ENCODE measurements at places on chromosomes 6 and 20.

DNA sequence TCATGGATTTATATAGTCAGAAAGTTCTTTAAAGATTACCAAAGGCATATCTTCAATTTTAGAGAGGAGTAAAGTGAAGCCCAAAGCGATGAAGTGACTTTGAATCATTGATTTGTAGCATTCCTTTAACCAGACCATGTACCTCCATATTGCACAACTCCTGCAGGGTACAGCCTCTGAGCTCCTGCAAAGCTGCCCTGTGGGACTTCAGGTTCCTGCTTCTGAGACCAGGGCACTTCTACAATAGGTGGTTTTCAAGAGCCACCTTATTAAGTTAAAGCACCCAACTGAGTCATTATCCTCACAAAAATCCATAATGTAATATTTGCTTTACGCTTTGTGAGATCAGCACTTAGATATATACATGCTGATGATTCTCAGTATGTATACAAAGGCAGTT lies 270.7 kb upstream of the RGS17 start:
- DNase-seq, result no peak

- no peak for DNase-seq
Measured at GRCh38 chr20:3923818-3924217, 34.6 kb downstream of the PANK2 start.

GRCh38 chr6:125008957-125009356 lies 46.7 kb downstream of the RNF217 start:
- DNase-seq, result no peak

GRCh38 chr6:125759184-125759902 lies 9.9 kb downstream of the HEY2 start:
- no peak for DNase-seq

- DNase-seq, result no peak
Measured at GRCh38 chr6:166739976-166740318, 112.9 kb upstream of the RPS6KA2 start.

DNA sequence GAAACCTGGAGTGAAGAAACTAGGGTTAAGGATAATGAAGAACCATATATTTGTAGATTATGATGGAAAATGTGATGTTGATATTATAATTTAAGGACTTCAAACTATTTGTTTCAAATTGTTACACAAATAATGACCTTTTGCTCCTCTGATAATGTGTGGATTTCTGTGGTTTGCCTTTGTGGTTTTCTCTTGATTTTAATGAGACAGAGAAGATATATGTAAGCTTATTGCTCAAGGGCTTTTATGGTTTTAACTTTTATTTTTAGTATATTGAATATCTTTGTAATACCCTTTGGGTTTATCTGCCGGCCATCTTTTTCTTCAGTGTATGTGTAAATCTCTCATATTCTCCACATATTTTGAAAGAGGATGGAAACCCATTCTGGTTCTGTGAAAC lies 362.3 kb downstream of the RIMS1 start:
- no peak for DNase-seq

GRCh38 chr6:135990439-135990838 lies 138.9 kb downstream of the PDE7B start:
- DNase-seq, result no peak

DNA sequence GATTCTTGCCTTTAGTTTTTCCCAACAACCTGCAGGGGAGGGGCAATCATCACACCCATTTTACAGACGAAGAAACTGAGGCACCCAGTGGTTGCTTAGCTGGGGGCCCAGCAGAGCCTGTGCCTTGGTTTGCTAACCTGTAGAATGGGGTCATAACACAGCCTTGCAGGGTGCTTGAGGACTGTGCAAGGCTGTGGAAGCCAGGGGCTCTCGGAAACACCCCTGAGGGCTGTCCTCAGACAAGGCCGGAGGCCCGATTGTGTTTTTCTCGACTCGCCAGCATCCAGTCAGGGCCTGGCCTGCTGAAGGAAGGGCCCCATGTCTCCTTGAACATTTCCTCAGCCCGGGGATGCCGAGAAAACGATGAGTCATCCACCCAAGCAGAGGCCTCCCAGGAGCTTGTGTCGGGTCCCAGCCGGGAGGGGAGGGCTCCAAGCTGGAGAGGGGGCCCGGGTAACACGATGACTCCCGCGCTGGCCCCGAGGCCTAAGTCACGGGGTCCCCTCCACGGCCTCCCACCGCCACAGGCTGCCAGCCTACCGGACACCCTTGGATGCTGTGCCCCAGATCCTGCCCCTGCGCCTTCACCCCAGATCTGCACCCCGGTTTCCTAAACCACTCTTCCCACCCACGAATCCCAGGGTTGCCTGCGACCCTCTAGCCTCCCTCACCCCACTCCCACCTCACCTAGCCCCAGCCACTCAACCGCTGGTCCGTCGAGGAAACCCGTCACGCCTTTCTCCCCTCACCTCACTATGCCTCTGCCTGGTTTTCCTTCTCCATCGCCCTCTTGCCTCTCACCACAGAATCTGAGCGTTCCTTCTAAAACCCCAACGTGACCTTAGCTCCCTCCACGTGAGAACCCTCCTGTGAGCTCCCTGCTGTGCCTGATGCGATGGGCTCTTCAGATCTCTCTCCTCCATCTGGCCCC lies 10.6 kb downstream of the NOL4L start:
- DNase-seq, result no peak

- no peak for DNase-seq
Measured at GRCh38 chr6:35640017-35640664, 48.6 kb downstream of the FKBP5 start.

- no peak for DNase-seq
Measured at GRCh38 chr20:4829514-4830215, 108.0 kb downstream of the PRND start.

DNA sequence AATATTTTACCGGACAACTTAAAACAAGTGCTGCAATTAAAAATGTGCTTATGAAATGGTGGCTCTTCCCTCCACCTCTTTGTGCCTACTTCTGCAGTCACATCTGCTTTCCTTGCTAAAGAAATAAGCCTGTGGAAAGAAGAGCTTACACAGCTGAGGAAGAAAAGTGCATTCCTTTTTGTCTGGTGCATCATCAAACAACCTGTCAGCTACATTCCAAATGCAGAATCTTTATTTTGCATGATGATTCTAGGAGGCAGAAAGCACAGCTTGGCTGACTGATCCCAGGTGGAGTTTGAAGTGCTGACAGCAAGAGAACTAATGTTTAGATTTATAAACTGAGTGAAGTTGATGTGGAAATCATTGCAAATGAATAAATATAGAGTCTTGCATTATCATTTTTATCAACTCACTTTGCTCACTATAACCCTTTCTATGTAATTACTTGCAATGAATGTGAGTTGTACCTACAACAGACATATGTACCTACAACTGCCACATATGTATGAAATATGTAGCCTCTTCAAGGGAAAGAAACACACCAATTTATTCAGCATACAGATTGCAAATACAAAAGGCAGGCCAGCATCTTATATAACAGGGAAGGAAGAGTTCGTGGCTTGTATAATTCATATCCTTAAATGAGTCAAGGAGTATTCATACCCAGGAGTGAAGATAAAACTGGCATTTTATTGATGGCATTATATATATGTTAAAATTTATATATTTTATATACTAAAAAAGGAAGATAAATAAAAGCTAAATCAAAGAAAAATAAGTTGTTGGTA lies 223.4 kb upstream of the MCHR2 start:
- no peak for DNase-seq
